ENCODE measurements at places on chromosomes 11 and 22. TPM values are rescaled to one million over a fixed set of nuclear protein-coding genes. Genes with fewer than 3 reads are reported as not detected.
A peak's percentile ranks its signal among the peaks of the same experiment; 100 is the strongest.

GRCh38 chr22:26568207-26568706 lies 21.7 kb downstream of the TPST2 start:
- peaks cover 24% of the 10 kb centered on the region for H3K4me1 ChIP-seq
- peaks cover 12% of the 10 kb centered on the region for H3K36me3 ChIP-seq
- no peak for DNase-seq

GRCh38 chr11:78453140-78453935 lies 35.7 kb upstream of the GAB2 start:
- no peaks in the 10 kb centered on the region for H3K27me3 ChIP-seq
- H3K27ac ChIP-seq, result no peak overlapping the region
- H3K4me1 ChIP-seq, result no peaks in the 10 kb centered on the region
- H3K36me3 ChIP-seq, result peaks cover 2% of the 10 kb centered on the region
- no peak overlapping the region for H3K4me3 ChIP-seq

- H3K27ac ChIP-seq, result no peak overlapping the region
- H3K36me3 ChIP-seq, result peaks cover 88% of the 10 kb centered on the region
- no peak overlapping the region for H3K4me3 ChIP-seq
- DNase-seq, result no peak
- H3K4me1 ChIP-seq, result peaks cover 15% of the 10 kb centered on the region
- H3K27me3 ChIP-seq, result no peaks in the 10 kb centered on the region
Measured at GRCh38 chr11:65620666-65621065, 5.1 kb downstream of the PCNX3 start.

- H3K36me3 ChIP-seq, result no peaks in the 10 kb centered on the region
- H3K27ac ChIP-seq, result no peak overlapping the region
- H3K4me3 ChIP-seq, result no peak overlapping the region
- DNase-seq, result no peak
- peaks cover 3% of the 10 kb centered on the region for H3K27me3 ChIP-seq
Measured at GRCh38 chr11:1105183-1105565, 30.5 kb downstream of the MUC2 start.

DNA sequence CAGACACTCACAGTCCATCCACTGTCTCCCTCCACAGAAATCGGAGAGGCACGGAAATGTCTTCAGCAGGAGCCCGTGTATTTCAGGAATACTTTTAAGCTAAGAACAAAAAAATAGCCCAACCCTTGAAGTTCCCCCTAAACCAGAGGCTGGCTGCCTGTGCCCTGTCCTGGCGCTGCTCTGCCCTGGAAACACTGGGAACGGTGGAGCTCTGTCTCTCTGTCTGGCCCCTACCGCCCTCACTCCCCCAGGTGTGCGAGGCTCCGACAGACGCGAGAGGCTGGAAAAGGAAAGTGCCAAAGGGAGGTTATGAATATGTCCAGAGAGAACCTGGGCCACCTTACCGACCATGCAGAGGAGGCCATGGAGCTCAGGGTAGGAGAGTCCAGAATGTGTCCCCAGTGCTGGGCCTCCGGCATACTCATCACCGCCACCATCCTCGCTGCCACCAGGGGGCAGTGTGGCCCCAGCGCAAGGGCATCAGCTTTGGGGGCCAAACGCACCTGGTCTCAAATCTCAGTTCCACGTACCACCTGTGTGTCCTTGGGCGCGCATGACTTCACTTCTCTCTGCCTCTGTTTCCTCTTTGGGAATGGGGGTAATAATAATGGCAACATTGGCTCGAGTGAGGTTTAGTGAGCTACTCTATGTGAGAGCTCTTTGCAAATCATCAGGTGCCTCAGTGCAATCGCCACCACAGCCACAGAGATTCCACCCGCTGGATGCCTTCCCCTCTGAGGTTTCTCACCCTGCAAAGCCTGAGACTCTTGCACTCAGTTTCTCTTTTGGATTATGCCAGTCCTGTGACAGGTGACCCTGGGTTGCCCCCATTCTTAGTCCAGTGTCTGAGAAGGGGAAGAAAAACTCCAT lies 10.4 kb upstream of the SLCO2B1 start:
- no peaks in the 10 kb centered on the region for H3K27me3 ChIP-seq
- no peak overlapping the region for H3K4me3 ChIP-seq
- no peak overlapping the region for H3K27ac ChIP-seq
- DNase-seq, result peak; percentile 69

DNA sequence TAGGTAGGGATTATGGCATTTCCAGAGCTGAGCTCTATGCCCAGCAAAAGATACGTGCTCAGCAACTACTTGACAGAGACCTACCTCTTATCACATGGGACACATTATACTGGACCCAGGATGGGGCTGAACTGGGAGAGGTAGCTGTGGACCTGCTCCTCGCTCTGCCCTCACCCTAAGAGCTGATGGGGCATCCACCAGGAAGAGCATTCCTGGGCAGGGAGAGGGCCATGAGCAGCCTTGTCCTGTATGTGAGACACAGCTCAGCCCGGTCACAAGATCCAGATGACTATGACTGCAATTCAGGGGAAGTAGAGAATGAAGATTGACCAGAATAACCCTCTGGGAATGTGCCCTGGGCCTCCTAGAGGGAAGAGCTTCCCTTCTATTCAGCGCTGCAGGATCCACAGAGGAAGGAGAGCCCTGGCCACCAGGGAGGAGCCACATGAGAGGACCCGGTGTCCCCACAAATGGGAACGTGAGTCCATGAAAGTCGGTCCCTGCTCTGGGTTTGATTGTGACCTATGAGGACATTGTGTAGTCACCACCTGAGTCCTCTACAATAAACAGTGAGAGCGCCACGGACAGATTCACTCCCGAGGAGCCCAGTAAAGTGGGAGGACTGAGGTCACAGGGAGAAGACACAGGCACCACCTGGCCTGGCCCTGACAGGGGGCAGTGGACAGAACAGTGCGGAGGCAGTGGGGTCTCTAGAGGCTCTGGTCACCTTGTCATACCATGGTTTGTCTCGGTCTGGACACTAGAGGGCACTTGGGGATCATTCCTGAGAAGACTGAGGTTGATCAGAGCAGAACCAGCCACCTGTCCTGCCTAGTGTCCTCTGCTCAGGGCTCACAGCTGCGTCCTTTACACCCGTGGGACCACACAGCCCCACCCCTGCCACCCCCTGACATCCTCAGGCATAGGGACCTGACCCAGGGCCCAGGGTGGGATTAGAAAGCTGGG lies 99.5 kb downstream of the ZNF280B start:
- H3K36me3 ChIP-seq, result no peaks in the 10 kb centered on the region
- no peak for DNase-seq
- H3K4me3 ChIP-seq, result no peak overlapping the region
- no peaks in the 10 kb centered on the region for H3K4me1 ChIP-seq
- H3K27ac ChIP-seq, result no peak overlapping the region
- H3K27me3 ChIP-seq, result peaks cover 15% of the 10 kb centered on the region

OR8D4 gene
- total RNA-seq, result not detected

DNA sequence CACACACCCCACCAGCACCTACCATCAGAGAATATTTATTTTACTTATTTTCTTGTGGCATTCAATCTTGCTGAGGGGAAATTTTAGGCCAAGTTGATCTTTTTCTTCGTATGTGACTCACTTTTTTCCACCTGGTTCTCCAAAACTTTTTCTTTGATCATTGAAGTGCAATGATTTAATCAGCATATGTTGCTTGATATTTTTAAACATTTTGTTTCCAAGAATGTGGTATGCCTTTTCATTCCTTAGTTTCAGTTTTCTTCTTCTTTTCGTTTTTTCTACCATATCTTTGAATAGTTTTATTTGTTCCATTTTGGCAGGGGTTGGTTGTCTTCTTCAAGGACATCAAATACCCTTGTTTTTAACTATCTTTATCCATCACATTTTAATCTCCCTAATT lies 28.6 kb downstream of the FANCF start:
- H3K4me3 ChIP-seq, result no peak overlapping the region
- no peaks in the 10 kb centered on the region for H3K27me3 ChIP-seq
- no peak overlapping the region for H3K27ac ChIP-seq
- no peak for DNase-seq

GRCh38 chr11:17066691-17067090 lies 10.8 kb downstream of the RPS13 start:
- H3K27ac ChIP-seq, result no peak overlapping the region
- H3K4me3 ChIP-seq, result no peak overlapping the region
- DNase-seq, result no peak
- H3K36me3 ChIP-seq, result no peaks in the 10 kb centered on the region
- no peaks in the 10 kb centered on the region for H3K4me1 ChIP-seq

GRCh38 chr11:130633466-130633865 lies 185.0 kb downstream of the ADAMTS15 start:
- H3K27me3 ChIP-seq, result no peaks in the 10 kb centered on the region
- no peak for DNase-seq
- H3K27ac ChIP-seq, result no peak overlapping the region
- H3K4me1 ChIP-seq, result peaks cover 5% of the 10 kb centered on the region

DNA sequence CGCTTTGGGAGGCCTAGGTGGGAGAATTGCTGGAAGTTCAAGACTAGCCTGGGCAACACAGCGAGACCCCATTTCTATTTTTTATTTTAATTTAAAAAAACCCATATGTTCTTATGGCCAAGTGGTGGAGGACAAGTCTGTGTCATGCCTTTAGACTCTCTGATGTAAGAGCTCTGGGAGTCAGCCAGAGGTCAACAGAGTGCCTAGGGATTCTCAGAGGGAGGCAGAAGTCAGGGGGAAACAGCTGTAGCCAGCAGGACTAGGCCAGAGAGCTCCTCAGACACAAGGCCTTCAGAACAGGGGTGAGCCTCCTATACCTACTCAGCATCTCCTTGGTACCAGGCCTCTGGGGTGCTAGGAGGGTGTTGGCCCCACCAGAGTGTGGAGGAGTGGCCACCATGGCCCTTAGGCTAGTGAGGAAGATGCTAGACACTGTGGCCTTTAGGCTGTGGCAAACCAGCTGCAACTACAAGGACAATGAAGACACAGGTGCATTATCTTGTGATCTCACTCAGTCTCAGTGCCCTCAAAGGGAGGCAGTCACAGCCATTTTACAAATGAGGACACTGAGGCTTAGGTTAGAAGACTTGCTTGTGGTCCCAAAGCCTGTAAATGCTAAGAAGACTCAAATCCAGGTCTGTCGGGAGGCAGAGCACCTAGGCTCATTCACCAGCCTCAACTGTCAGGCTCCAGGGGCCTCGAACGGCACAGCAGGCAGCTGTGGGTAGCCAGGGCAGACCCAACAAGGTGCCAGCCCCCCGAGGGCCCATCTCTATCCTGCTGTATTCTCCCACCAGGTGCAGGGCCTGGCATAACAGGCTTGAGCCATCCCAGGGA lies 5.0 kb downstream of the ZP1 start:
- DNase-seq, result no peak
- peaks cover 42% of the 10 kb centered on the region for H3K4me1 ChIP-seq
- no peak overlapping the region for H3K4me3 ChIP-seq
- H3K36me3 ChIP-seq, result no peaks in the 10 kb centered on the region
- peak overlapping the region; percentile 46 for H3K27ac ChIP-seq

DNA sequence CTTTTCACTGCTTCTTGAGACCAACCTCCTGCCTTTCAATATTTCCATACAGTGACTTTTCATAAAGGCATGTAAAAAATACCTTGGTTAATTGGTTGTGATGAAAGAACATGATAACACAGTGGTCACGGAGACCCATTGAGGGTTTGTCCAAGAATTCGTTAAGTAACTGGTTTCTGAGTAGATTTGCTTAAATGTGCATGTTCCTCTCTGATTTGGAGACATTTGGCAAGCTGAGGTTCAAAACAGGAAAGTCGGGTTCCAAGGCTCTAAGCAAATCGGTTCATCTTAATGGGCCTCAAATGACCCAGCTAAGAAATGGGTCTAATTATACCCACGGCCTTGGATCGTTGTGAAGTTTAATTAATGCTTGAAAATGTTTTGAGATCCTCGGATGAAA lies 36.9 kb upstream of the CCND1 start:
- no peak overlapping the region for H3K4me3 ChIP-seq
- no peaks in the 10 kb centered on the region for H3K36me3 ChIP-seq
- peaks cover 22% of the 10 kb centered on the region for H3K27me3 ChIP-seq
- DNase-seq, result no peak
- H3K4me1 ChIP-seq, result no peaks in the 10 kb centered on the region
- no peak overlapping the region for H3K27ac ChIP-seq
